Fibroblast of skin of left quadriceps (primary cell): ENCODE measurements at places on chromosomes 3 and 15.

- no peak for DNase-seq
Measured at GRCh38 chr3:138456961-138457862, 22.8 kb downstream of the ESYT3 start.

GRCh38 chr15:40281057-40281800 lies 1.6 kb downstream of the ANKRD63 start:
- DNase-seq: no peak

- DNase-seq: no peak
Measured at GRCh38 chr3:13659221-13659969, 110.5 kb downstream of the FBLN2 start.

GRCh38 chr3:36763850-36764703 lies at the start of gene DCLK3:
Gene DCLK3, minus strand, starts transcription at chr3:36764553. Its CDS starts 290 bp downstream, at chr3:36764263.
- DNase-seq: no peak

GRCh38 chr3:188133219-188133618 lies 20.7 kb upstream of the LPP start:
- DNase-seq: no peak

DNA sequence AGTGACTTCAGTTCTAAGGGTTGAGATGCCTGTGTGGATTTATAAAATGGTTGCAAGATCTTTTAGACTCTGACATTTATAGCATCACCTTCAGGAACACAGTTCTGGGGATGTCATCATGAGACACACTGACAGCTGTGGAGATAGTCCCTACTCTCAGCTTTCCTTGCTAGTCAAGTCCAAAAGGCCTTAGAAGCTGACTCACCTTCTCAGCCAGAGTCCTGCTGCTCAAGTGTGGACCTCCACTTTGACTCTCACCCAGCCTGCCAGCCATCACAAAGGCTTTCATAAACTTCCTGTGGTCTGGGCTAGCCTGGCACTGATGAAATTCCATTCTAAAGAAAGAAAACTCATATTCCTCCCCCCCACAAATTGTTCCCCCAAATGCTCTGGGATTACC lies 44.8 kb downstream of the TMEM39A start:
- DNase-seq: no peak

- no peak for DNase-seq
Measured at GRCh38 chr3:23985747-23986544, 40.9 kb downstream of the NR1D2 start.

DNA sequence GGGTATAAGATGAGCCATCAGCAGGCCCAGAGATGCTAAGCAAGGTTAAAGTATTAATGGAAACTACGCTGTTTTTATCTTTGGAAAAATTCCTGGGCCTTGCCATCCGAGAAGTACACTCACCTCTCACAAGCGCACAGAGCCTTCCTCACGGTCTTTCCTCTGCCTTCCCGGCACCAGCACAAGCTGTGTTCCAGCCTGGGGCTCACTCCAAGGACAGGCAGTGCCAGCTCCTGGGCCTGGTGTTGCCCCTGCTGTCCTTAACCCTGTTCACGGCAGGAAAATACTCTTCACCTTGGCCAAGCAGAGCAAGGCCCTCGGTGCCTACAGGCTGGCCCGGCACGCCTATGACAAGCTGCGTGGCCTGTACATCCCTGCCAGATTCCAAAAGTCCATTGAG lies 14.3 kb upstream of the RHO start:
- no peak for DNase-seq

DNA sequence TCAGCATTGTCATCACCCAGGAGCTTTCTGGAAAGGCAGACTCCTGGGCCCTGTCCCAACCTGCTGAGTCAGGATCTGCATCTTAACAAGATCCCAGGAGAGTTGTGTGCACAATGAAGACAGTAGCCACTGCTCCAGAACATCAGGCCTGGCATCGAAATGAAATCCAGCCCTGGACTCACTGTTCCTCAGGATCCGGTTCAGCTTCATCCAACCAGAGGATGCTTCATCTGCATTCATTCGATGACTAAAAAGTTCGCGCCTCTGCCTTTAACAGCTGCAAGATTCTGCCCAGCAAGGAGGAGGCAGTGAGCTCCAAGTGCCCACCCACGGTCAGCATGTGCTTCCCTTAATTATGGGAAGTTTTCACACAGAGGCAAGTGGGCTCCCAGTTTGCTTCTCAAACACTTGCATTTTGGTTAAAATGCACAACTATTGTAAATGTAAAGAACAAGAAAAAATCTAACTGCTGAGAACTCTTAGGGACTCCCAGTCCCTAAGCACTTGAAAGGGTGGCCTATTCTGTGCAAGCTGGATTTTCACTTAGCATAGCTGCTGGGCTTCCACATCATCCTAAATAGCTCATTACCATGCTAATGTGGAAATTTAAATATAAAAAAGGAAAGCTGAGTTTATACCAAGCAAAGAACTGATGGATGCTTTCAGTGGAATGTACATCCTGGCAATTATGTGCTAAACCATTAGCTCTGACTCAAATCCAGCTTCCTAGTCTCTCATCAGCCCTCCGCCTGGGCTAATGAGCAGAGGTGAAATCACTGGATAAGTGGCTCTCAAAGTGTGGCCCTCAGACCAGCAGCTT lies 25.5 kb upstream of the ESYT3 start:
- no peak for DNase-seq

DNA sequence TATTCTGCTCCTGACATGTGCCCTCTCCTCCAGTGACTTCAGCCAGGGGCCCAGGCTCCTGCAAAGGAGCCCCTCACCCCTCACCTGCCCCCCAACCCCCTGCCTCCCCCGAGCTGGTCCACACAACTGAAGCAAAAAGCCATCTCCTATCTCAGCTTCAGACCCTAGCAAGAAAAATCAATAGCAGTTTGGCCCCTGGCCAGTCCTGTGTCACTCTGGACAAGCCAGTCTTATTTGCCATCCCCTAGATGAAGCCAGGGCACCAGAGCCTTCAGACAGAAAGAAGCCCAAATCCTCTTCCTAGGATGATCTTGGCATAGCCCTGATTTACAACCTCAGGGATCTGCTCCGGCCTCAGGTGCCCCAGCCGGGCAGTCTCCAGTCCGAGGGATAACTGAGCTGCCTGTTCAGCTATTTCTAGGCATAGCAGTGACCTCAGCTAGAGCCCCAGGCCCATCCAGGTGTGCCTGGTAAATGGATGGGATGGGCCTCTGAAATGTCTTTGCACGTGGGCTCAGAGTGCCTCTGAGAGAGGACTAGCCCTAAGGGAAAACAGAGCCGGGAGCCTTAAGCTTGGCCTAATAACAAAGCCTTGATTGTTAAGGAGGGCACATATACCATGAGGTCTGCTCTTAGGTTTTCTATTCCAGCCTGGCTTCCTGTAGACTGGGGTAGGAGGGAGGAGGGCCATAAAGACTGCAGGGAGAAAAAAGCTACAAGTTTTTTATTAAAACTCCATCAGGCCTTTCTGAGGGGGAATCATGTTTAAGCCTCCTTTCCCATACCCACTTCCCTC lies 242.0 kb downstream of the SHQ1 start:
- no peak for DNase-seq

DNA sequence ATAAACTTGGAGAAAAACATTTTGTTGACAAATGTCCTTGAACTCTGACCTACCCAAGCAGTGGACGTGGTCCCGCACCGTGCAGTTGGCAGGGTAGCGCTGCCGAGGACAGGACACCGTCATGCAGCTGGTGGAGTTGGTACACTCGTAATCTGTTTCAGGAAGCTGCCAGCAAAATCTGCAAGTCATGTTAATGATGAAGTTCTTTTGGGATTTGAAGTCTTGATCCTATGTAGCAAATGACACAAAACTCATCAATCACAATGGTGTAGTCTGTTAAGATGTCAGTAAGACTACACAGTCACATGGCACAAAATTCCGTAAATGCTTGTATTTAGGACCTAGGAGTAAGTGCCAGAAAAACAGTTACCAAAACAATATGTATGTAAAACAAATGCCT lies 5.5 kb downstream of the TM2D3 start:
- no peak for DNase-seq

GRCh38 chr3:110902453-110903085 lies 169.0 kb upstream of the NECTIN3 start:
- DNase-seq: no peak

DNA sequence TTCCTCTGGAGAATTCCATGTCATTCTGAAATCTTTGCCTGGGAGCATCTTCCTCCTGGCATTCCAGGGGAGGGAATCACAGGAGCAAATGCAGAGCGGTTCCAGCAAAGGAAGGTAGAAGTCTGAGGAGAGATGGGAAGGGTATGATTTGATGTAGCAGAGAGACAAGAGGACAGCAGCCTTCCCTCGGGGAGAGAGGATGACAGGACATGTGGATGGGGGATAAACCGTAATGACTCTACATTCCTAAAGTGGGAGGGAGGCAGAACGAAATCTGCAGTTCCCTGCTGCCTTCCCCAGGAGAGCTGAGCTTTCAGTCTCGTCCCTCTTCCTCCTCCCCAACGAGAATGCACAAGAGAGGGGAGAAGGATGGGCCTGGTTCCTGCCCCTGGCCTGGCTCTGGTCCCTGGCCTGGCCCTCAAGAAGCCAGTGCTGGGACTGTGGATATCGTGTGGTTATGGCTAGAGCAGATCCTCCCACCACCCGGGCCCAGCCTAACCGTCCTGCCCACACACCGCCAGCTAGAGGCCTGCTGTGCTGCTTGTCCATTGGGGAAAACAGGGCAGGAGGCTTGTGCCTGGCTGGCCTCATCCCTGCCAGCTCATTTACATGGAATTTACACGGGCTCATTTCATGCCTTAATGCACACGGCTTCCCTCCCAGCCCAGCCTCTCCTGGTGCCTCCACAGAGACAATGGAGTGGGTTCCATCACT lies 26.6 kb downstream of the SEMA7A start:
- DNase-seq: peak; percentile 77

DNA sequence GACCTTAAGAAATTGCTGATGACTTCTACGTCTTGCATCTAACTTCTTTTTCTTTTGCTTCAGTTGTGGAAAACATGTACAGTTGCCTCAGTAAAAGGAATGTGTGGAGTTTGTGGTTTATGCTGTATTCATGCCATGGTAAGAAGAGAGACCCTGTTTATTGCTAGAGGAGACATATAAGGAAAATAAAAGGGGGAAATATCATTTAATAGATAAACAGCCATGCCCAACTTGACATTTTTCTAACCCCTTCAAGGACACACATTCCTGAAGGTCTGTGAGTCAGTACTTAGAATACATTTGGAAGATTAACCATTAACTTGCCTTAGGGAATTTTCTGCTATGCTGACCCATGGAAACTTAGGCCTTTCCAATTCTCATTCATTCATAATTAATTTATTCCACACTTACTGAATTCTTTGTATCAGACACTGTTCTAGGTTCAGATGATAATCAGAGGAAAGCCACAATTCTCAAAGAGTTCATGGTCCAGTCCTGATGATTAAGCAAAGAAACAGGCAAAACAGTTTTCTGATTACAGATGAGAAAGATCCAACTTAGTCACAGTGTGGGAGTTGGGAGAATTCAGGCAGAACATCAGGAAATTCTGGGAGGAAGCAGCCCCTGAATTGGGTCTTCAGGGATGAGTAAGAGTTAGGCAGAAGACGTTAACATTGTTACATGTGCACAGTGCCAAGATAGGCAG lies 329.8 kb upstream of the RASGRP1 start:
- peak; percentile 89 for DNase-seq

- DNase-seq: no peak
Measured at GRCh38 chr3:123067689-123068600, 1.1 kb downstream of the PDIA5 start.

GRCh38 chr15:39194106-39194830 lies 386.6 kb upstream of the THBS1 start:
- peak; percentile 40 for DNase-seq

- DNase-seq: no peak
Measured at GRCh38 chr15:81033508-81033907, 32.8 kb downstream of the TLNRD1 start.

- peak; percentile 67 for DNase-seq
Measured at GRCh38 chr15:37773111-37773860, 161.2 kb upstream of the TMCO5A start.

GRCh38 chr15:91061997-91062396 lies 38.1 kb upstream of the SV2B start:
- no peak for DNase-seq
